ENCODE measurements at places on chromosomes 13 and 19.

DNA sequence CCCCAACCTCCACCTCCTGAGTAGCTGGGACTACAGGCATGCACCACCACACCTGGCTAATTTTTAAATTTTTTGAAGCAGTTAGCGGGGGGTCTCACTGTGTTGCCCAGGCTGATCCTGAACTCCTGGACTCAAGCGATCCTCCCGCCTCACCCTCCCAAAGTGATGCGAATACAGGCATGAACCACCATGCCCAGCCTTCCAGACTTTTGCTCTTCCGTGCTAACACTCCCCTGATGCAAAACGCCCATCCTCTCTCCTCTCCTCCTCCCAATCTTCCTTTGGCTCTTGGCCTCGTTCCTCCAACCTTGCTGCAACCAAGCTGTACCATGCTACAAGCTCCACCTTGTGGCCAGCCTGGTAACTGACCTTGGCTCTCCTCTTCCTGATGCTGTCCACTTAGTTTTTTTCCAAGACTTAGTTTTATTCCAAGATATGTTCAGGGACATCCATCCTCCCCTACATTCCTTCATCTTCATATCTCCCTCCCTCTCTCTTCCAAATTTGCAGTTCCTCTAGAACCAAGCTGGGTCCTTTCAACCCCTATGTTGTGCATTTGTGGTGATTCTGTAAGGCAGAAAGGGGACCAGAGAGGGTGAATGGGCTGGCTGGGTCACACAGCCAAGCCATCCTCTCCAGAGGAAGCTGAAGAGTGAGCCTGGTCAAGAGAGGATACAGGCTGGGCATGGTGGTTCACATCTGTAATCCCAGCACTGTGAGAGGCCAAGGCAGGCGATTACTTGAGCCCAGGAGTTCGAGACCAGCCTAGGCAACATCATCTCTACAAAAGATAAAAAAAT lies 32.8 kb downstream of the TINCR start:
- H3K27ac ChIP-seq, result no peak overlapping the region
- H3K4me3 ChIP-seq, result no peak overlapping the region
- H3K27me3 ChIP-seq, result no peaks in the 10 kb centered on the region
- no peaks in the 10 kb centered on the region for H3K36me3 ChIP-seq
- DNase-seq, result no peak

- no peaks in the 10 kb centered on the region for H3K27me3 ChIP-seq
- H3K27ac ChIP-seq, result no peak overlapping the region
- DNase-seq, result no peak
- H3K36me3 ChIP-seq, result no peaks in the 10 kb centered on the region
Observed at GRCh38 chr13:59744747-59745391, 418.9 kb downstream of the DIAPH3 start.

GRCh38 chr19:29119590-29119989 lies 93.4 kb downstream of the UQCRFS1 start:
- H3K4me3 ChIP-seq, result no peak overlapping the region
- DNase-seq, result no peak
- H3K27ac ChIP-seq, result no peak overlapping the region
- H3K27me3 ChIP-seq, result no peaks in the 10 kb centered on the region

DNA sequence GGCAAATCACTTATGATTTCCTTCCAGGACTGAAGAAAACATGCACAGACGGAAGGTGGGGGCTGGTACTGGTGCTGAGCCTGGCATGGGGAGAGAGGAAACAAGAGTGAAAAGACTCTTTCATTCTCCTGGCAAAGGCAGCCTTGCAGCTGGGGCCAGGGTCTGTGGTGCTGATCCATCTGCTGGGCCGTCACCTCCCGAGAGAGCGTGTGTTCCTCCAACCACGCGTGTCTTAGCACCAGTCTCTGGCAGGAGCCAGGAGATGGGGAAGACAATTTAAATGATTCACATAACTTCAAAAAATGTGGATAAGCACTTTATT lies 23.9 kb upstream of the SPART start:
- no peaks in the 10 kb centered on the region for H3K4me1 ChIP-seq
- no peaks in the 10 kb centered on the region for H3K36me3 ChIP-seq
- no peak for DNase-seq
- H3K27ac ChIP-seq, result no peak overlapping the region
- H3K4me3 ChIP-seq, result no peak overlapping the region

DNA sequence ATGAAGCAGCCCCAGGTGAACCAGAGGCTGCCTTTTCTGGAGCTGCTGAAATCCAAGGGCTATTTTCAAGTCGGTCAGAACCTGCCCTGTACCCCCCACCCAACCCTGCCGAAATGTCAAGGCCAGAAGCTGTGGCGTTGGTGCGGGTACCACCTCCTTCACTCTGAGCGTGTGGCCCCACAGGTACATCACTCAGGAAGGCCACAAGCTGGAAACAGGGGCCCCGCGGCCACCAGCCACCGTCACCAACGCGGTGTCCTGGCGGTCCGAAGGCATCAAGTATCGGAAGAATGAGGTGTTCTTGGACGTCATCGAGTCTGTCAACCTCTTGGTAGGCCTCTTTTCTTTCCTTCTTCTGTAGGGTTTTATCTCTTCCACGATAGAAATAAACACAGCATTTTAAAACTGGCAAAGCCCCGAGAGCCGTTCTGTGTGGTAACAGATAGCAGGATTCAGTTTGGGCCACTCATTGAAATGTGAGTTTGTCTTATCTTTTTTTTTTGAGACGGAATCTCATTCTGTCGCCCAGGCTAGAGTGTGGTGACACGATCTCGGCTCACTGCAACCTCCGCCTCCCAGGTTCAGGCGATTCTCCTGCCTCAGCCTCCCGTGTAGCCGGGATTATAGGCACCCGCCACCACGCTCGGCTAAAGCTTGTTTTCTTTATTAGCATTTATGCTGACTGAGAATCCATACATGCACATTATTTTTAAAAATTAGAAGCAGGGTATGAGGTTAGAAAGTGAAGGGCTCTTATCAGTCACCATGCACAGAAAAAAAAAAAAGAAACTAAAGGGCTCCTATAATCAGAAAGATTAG lies 11.3 kb downstream of the AP1M1 start:
- no peak for DNase-seq
- no peak overlapping the region for H3K27ac ChIP-seq
- no peaks in the 10 kb centered on the region for H3K4me1 ChIP-seq
- H3K4me3 ChIP-seq, result no peak overlapping the region

DNA sequence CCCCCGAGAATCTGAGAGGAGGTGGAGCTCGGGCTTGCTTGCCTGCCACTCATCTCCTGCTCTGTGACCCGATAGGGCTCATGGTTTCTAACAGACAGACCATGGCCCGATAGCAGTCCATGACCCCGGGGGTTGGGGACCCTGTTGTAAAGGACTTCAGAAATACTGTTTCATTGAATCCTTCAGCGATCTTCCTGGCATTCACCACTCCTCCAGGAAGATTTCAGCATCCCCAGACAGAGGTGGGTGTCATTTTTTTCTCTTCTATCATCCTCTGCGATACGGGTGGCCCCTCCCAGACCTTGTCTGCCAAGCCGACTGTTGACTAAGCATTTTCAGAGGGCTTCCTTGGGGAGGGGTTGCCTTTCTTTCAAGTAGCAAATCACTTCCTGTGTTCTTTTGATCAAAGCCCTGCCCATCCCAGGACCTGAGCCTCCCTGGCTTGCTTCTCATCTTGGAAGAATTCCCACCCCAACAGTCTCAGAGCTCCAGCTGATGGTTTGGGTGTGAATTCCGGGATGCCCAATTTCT lies 1.7 kb downstream of the MYO1F start:
- no peak overlapping the region for H3K27ac ChIP-seq
- no peaks in the 10 kb centered on the region for H3K4me1 ChIP-seq
- peak overlapping the region; percentile 40 for H3K4me3 ChIP-seq
- peaks cover 10% of the 10 kb centered on the region for H3K27me3 ChIP-seq
- H3K36me3 ChIP-seq, result no peaks in the 10 kb centered on the region
- DNase-seq, result no peak

GRCh38 chr13:108950333-108951010 lies 321.1 kb downstream of the MYO16 start:
- no peaks in the 10 kb centered on the region for H3K36me3 ChIP-seq
- DNase-seq, result no peak
- H3K27ac ChIP-seq, result no peak overlapping the region
- H3K4me3 ChIP-seq, result no peak overlapping the region

DNA sequence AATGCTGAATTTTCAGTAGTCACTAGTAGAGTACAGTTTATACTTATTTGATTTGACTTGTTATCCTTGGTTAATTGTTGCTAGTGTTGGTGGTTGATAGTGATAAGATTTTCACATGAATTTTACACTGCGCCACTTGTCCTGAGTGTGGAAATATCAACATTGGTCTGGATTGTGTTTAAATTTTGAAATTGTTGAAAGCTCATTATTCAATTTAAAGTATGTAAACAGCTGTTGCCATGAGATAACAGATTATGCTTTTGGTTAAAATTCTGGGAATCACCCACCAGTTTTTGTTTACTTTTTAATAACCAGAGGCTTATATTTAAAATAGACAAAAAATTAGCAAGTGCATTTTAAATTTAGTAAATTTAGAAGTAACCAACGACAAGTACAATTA lies 12.3 kb upstream of the TNFSF13B start:
- no peaks in the 10 kb centered on the region for H3K27me3 ChIP-seq
- no peak overlapping the region for H3K27ac ChIP-seq
- H3K4me3 ChIP-seq, result no peak overlapping the region
- H3K36me3 ChIP-seq, result no peaks in the 10 kb centered on the region
- no peaks in the 10 kb centered on the region for H3K4me1 ChIP-seq

DNA sequence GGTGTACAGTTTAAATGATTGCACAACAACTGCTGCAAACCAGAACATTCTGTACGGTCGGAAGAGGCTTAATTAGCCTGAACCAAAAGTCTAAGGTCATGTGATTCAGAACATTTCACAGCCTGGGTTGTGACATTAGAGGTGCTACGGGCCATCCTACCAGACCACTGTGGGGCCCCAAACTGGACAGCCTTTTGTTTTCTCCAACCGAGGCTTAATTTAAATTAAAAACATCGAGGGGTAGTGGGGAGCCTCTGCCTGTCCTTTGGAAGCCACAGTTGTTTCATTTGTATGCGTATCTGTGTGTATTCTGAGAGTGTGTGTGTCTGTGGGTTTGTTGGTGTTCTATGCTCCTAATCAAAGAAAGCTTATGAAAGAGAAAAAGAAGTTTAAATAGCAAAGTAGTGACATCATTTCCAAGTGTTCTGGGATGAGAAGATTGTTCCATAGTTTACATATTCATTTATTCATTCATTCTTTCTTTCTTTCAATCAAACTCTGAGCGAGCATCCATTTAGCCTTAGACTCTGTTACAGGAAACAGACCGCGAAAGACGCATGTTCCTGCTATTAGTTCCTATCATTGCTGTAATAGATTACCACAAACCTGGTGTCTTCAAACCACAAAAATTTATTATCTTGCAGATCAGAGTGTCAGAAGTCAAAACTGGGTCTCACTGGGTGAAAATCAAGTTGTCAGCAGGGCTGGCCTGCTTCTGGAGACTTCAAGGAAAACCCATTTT lies 444.8 kb downstream of the FOXO1 start:
- no peaks in the 10 kb centered on the region for H3K36me3 ChIP-seq
- no peak overlapping the region for H3K4me3 ChIP-seq
- peaks cover 23% of the 10 kb centered on the region for H3K4me1 ChIP-seq
- no peak for DNase-seq

- H3K27ac ChIP-seq, result no peak overlapping the region
- no peak for DNase-seq
- H3K4me1 ChIP-seq, result no peaks in the 10 kb centered on the region
- H3K4me3 ChIP-seq, result no peak overlapping the region
- H3K27me3 ChIP-seq, result no peaks in the 10 kb centered on the region
Observed at GRCh38 chr19:49894879-49895565, 1.7 kb downstream of the IL4I1 start.

DNA sequence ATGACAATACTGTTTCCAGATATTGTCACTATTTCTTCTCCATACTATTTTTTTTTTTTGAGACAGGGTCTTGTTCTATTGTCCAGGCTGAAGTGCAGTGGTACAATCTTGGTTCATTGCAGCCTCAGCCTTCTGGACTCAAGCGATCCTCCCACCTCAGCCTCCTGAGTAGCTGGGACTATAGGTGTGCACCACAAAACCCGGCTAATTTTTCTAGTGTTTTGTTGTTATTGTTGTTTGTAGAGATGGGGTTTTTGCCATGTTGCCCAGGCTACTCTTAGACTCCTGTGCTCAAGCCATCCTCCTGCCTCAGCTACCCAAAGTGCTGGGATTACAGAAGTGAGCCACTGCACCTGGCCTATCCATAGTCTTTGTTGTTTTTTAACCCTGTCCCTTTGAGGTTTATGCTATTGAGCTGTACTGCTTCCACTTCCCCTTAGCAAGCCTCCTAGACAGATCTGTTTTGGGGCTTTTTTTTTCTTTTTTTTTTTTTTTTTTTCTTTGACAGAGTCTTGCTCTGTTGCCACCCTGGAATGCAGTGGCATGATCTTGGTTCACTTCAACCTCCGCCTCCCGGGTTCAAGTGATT lies 27.6 kb upstream of the MAP3K10 start:
- no peak for DNase-seq
- no peak overlapping the region for H3K27ac ChIP-seq
- H3K27me3 ChIP-seq, result no peaks in the 10 kb centered on the region

- H3K27ac ChIP-seq, result no peak overlapping the region
- no peaks in the 10 kb centered on the region for H3K27me3 ChIP-seq
- H3K4me1 ChIP-seq, result no peaks in the 10 kb centered on the region
Observed at GRCh38 chr13:33487575-33488243, 202.2 kb upstream of the STARD13 start.

GRCh38 chr13:42762251-42762650 lies 19.1 kb upstream of the FAM216B start:
- no peak overlapping the region for H3K4me3 ChIP-seq
- H3K36me3 ChIP-seq, result no peaks in the 10 kb centered on the region
- no peak overlapping the region for H3K27ac ChIP-seq
- no peaks in the 10 kb centered on the region for H3K27me3 ChIP-seq
- H3K4me1 ChIP-seq, result no peaks in the 10 kb centered on the region

DNA sequence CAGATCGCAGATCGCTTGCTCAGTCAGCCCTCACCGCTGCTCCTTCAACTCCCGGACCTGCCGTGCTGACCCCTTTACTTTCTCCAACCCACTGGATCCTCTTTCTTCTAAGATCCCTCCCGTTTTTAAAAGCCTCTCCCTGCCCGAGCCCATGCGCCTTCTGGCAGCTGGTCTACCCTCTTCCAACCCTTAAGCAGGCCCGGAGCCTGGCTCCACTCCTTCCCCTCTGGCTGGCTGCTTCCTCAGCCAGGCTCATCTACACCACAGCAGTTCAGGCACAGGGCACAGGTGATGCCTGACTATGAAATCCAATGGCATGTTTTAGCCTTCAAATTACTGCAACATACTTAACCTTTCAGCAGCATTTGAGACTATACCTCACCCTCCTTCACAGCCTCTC lies 63.8 kb upstream of the PABPC3 start:
- H3K4me3 ChIP-seq, result no peak overlapping the region
- no peaks in the 10 kb centered on the region for H3K36me3 ChIP-seq
- no peaks in the 10 kb centered on the region for H3K4me1 ChIP-seq
- no peak for DNase-seq
- H3K27ac ChIP-seq, result no peak overlapping the region

- no peak overlapping the region for H3K4me3 ChIP-seq
- H3K27me3 ChIP-seq, result no peaks in the 10 kb centered on the region
- H3K4me1 ChIP-seq, result no peaks in the 10 kb centered on the region
Observed at GRCh38 chr13:55615081-55615480, 1525.6 kb upstream of the PRR20A start.

All from breast epithelium (tissue), 4 donors.